Left renal cortex interstitium (tissue), 4 donors: ENCODE measurements at places on chromosomes 2 and 18. TPM values are rescaled to one million over a fixed set of nuclear protein-coding genes. Genes with fewer than 3 reads are reported as not detected.

The GCA gene
- polyA plus RNA-seq: 35.3 TPM

The ATOH8 gene
- polyA plus RNA-seq: 18.5 TPM

The MATN3 gene
- 3.3 TPM for polyA plus RNA-seq

The WNT10A gene
- polyA plus RNA-seq: 0.98 TPM

The SLC5A7 gene
- 0.44 TPM for polyA plus RNA-seq

The AFG3L2 gene
- 66.5 TPM for polyA plus RNA-seq

The CRYGC gene
- not detected for polyA plus RNA-seq

The RGPD3 gene
- 0.27 TPM for polyA plus RNA-seq

The UNC80 gene
- polyA plus RNA-seq: 1.8 TPM

The PJVK gene
- polyA plus RNA-seq: 18.0 TPM

The ANKRD62 gene
- polyA plus RNA-seq: 0.04 TPM

The TSPYL6 gene
- 0.04 TPM for polyA plus RNA-seq

The ICOS gene
- polyA plus RNA-seq: not detected

The UGT1A4 gene
- not detected for polyA plus RNA-seq

The KIF1A gene
- 14.0 TPM for polyA plus RNA-seq

The MAP2 gene
- 36.2 TPM for polyA plus RNA-seq

The MC2R gene
- polyA plus RNA-seq: 0.25 TPM

The BBS5 gene
- 14.7 TPM for polyA plus RNA-seq

The ITGA6 gene
- polyA plus RNA-seq: 103 TPM

The MZT2A gene
- 94.9 TPM for polyA plus RNA-seq

The C18orf54 gene
- 9.6 TPM for polyA plus RNA-seq

The GAD1 gene
- polyA plus RNA-seq: 0.64 TPM

The ATF2 gene
- 60.6 TPM for polyA plus RNA-seq

The C2orf92 gene
- 5.2 TPM for polyA plus RNA-seq

The BOLL gene
- 0.05 TPM for polyA plus RNA-seq

The ALPI gene
- polyA plus RNA-seq: 0.06 TPM

The VWA3B gene
- polyA plus RNA-seq: 0.37 TPM

The FEV gene
- polyA plus RNA-seq: 0.13 TPM

The BCL11A gene
- polyA plus RNA-seq: 15.3 TPM

The CCL20 gene
- polyA plus RNA-seq: 0.61 TPM

The PROKR1 gene
- polyA plus RNA-seq: 0.31 TPM

The REG3G gene
- not detected for polyA plus RNA-seq

The AFF3 gene
- polyA plus RNA-seq: 24.6 TPM

The MFSD6 gene
- 13.6 TPM for polyA plus RNA-seq

The TBR1 gene
- 0.08 TPM for polyA plus RNA-seq

The TMEM178A gene
- 75.8 TPM for polyA plus RNA-seq

The CLHC1 gene
- 42.5 TPM for polyA plus RNA-seq

The TEKT4 gene
- 0.26 TPM for polyA plus RNA-seq

The NFATC1 gene
- 6.3 TPM for polyA plus RNA-seq

The ACKR3 gene
- polyA plus RNA-seq: 61.0 TPM
